ENCODE measurements at places on chromosomes 7 and 10. TPM values are rescaled to one million over a fixed set of nuclear protein-coding genes. Genes with fewer than 3 reads are reported as not detected.

HMX2 gene
- total RNA-seq = not detected

CFAP70 gene
- total RNA-seq = 0.82 TPM

CRPPA gene
- 9.0 TPM for total RNA-seq

STX1A gene
- total RNA-seq = 62.0 TPM

ADCY1 gene
- 92.1 TPM for total RNA-seq

LRIT2 gene
- total RNA-seq = not detected

ASIC3 gene
- 0.82 TPM for total RNA-seq

C10orf71 gene
- not detected for total RNA-seq

NUTM2E gene
- under 0.01 TPM for total RNA-seq

RPP38 gene
- total RNA-seq = 6.9 TPM

SLC29A4 gene
- 14.7 TPM for total RNA-seq

GIMAP6 gene
- total RNA-seq = 6.9 TPM

CHN2 gene
- 96.6 TPM for total RNA-seq

OR6B1 gene
- not detected for total RNA-seq

GSTO2 gene
- 2.4 TPM for total RNA-seq

LHFPL3 gene
- total RNA-seq = 24.1 TPM

SLC26A3 gene
- not detected for total RNA-seq

ZPBP gene
- total RNA-seq = 0.41 TPM

VWDE gene
- 1.2 TPM for total RNA-seq

RPEL1 gene
- total RNA-seq = not detected

TAS2R5 gene
- total RNA-seq = 0.82 TPM

LIPK gene
- total RNA-seq = not detected

SKIDA1 gene
- 11.0 TPM for total RNA-seq

ODAD2 gene
- 0.82 TPM for total RNA-seq

Measured in frontal cortex (tissue), 4 donors.